ENCODE measurements at places on chromosomes 1 and 21. TPM values are rescaled to one million over a fixed set of nuclear protein-coding genes. Genes with fewer than 3 reads are reported as not detected.

GPR161 gene
- total RNA-seq = 93.4 TPM

RGSL1 gene
- total RNA-seq = not detected

NPL gene
- 38.4 TPM for total RNA-seq

RORC gene
- 0.16 TPM for total RNA-seq

GREM2 gene
- 7.0 TPM for total RNA-seq

FAM151A gene
- not detected for total RNA-seq

CD1C gene
- not detected for total RNA-seq

DLGAP3 gene
- total RNA-seq = 3.1 TPM

LCE6A gene
- not detected for total RNA-seq

LCE1D gene
- not detected for total RNA-seq

SYDE2 gene
- 2.3 TPM for total RNA-seq

ADAM30 gene
- not detected for total RNA-seq

SLC45A1 gene
- total RNA-seq = 6.6 TPM

PADI2 gene
- 0.94 TPM for total RNA-seq

MCOLN2 gene
- not detected for total RNA-seq

Measured in occipital lobe (tissue), 3 donors.